Fibroblast of lung (primary cell): ENCODE measurements at places on chromosomes 3 and 15.

DNA sequence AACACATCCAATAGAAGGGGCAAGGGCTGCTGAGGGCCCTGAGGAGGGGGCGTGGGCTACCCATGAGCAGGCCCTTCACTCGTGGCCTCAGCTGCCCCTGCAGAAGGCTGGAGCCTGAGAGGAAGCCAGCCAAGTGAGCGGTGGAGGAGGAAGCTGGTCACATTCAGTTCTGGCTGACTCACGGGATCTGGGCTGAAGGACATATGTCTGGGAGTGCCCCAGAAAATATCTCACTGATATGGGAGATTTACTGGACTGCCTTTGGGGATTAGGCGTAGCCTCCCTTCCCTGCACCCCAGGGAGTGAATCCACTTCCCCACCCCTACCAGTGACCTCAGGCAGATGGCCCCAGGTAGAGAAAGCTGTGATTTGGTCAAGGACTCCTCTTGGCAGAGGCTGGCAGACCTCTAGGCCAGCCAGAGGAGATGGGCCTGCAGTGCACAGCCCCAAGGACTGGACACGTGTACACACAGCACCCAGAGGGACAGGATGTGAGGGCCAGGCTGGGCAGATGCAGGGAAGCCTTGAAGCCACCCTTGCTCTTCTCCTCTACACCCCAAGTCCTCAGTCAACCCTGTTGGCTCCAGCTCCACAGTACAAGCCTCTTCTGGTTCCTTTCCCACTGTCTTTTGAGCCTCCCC, 14.2 kb upstream of the ANKDD1A start:
- peak; percentile 77 for DNase-seq

DNA sequence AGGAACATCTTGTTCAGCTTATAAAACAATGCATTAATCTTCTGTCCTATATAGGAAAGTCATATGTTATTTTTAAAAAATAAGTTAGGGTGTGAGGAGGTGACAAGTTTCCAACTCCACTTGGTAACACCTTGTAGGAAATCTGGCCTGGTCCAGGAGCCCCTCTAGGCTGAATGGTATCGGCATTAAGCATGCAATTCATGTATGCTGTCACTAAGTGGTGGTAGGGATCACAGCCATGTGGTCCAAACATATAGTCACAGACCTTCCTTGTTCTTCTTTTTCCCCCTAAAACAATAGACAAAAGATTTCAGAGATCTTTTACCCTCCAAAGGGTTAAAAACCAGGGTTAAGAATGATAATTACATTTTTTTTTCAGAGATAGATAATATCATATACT, 4.2 kb upstream of the APBA2 start:
- no peak for DNase-seq

DNA sequence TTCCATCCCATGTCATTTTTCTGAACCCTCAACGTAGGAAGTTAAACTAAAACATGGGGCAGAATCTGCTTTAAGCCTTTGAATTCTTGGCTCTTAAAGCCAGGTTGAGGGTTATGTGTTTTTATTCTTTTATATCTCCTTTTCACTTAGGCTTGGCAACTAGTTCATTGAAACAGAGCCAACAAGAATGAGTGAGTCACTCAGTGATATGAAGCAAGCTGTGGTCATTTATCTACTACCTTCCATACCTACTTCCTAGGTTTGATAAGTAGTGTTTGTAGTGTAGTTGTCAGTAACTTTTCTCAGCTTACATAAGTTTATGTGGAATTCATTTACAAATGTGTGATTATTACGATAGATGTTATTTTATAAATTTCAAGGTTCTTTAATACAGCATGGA, 67.4 kb downstream of the SNRPN start:
- peak; percentile 31 for DNase-seq

GRCh38 chr15:68424754-68425390, 7.1 kb downstream of the ITGA11 start:
- peak; percentile 61 for DNase-seq
